ENCODE measurements at places on chromosomes 3 and 15.

DNA sequence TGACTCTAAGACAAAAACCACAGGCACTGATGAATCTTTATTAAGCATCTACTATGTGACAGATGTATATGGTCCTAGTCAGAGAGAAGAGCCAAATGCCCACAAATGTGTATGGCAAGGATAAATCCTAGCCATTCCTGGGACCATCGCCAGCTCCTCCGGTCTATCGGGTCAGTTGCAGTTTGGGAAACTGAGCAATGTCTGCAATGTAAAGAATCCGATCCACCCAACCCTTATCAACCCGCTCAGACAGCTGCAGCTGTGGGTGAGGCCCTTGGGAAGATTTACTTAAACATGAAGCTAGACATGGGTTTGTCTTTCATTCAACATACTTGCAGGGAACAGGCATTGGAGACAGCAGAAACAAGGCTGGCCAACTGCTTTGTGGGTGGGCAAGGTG, 40.5 kb upstream of the CDV3 start:
- DNase-seq = no peak

- no peak for DNase-seq
These were observed 24.7 kb downstream of the PLA2G4D start for GRCh38 chr15:42069496-42070278.

GRCh38 chr3:27666708-27667107, 55.4 kb downstream of the EOMES start:
- peak; percentile 59 for DNase-seq

DNA sequence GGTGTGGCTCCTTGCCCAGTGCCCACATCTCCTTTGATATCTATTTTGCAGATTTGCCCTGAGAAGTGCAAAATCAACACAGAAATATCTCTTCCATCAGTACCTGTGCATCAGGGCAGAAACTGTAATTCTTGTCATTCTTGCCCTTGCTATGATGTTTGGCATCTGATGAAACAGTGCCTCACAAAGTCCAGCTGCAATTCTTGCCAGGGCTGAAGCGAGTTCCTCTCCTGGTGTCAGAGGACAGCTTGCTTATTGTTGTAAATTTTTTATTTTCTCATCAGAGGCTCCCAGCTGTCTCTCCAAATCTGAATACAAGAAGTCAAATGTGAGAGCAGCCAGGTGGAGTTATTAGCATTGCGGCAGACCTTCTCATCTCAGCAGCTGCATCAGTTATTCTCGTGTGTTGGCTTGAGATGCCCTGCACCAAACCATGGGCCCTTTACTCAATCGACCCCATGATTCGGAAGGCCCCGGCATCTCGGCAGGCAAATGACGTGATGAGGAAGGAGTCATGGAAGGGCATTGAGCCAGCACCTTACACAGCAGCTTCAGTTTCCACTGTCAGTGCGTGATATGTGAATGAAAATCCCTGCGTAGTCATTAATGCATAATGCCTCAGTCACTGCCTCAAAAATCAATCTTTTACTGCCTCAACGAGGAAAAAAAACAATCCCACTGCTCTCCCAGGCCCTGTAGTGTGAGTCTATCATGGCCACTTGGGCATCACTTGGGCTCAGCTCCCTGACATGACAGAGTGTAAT, 93.4 kb downstream of the CCNL1 start:
- no peak for DNase-seq

DNA sequence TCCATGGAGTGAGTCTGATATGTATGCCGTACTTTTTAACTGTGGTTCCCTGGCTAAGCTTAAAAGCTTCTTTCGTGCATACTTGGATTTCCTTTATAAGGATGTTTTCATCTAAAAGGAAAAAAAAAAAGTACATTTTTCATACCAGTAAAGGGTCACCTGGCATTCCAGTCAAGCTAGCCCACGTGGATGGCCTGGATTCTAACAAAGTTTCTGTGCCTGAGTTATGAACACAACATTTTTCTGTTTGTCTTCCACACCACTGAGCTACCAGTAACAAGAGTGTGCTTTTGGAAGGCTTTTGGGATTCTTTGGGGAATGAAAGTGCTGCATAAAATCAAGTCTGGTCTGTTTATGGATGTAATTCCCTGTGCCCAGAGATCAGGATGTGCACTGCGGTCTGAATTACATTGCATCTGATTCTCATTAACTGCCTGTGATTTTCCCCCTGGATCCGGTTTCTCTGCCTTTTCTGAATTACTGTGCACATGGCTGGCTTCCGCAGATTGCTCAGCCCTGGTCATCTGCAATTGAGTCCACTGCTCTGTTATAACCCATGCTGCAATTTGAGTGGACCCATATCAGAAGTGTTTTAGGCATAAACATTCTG, 38.2 kb upstream of the MAGI1 start:
- DNase-seq = peak; percentile 82

DNA sequence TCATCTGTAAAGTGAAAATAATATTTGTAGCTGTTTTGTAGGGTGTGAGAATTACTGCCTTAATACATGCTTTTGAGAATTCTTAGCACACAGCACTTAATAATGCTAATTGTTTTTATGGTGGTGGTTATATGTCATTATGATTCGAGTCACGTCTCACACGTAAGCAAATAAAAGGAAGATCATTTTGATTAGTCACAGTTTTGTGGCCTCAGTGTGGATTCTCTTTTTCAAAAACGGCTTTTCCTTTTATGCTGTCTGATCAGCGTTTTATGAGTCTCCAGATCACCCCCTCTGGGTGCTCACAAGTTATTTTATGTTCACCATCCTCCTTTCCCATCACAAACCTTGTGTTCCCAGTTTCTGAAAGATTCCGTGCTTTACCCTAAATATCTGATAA, 255.6 kb upstream of the CNTN4 start:
- DNase-seq = no peak

DNA sequence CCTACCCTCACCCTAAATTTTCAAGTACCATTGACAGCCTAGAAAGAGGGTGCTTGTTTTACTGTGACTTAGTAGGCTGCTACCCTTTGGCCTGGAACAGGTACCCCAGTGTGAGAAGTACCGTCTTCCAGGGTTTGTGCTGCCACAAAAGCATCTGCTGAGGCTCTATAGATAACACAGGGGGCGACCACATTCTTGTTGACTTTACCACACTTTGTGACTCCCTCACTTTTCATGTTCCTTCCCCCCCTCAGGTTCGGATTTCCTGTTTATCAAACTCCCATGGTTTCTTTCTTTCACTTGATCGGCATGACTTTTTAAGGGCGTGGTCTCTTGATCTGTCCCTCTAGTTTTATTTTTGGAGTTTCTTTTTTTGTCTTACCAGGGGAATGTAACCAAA, 23.5 kb downstream of the EXOG start:
- DNase-seq = no peak

DNA sequence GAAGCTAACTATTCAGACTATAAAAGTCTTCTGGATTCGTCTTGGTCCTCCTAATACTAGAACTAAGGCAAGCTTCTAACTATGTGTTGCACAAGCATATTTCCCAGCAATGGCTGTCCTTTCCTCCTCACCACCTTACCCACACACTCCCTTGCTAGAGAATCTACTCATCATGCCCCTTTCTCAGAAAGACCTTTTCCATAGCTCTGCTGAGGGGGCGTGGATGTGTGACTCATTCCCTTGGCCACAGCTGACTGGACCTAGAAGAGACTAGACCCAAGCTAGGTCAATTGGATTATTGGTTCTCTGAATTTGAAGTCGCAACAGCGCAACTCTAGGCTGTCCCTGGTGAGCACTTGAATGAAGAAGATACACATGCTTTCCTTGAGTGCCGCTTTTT, 47.1 kb downstream of the ERC2 start:
- DNase-seq = no peak

GRCh38 chr3:44030687-44031305, 210.9 kb upstream of the TOPAZ1 start:
- no peak for DNase-seq

DNA sequence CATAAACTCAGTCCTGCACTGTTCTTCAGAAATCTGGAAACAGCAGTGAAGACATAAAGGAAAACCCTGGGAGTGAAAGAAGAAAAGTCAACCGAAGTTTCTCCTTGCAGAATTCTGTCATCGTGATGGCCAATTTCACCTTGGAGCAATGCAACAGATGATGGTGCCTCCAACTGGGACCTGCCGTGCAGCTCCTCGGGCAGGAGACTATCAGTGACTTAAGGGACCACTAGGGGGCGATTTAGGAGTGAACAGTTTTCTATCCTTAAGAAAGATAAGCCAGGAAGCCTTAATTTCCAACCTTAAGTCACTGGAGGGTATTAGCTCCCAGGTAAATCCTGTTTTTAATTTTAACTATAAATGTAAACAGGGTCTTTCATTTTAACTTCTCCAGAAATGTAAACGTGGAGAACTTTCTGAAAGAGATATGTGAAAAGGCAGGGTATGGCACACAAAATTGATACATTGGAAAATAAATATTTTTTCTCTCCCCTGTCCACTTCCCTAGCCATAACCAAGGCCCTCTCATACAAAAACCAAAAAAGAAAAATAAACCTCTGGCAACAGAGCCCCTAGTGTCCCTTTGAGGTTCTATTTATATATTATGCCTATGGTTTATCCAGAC, 116.3 kb downstream of the PDZRN3 start:
- DNase-seq = no peak

- DNase-seq = no peak
These were observed 38.7 kb downstream of the TIGIT start for GRCh38 chr3:114332342-114333179.

GRCh38 chr3:100216713-100217112, 44.1 kb upstream of the TBC1D23 start:
- DNase-seq = no peak

GRCh38 chr15:74964794-74965193, 8.2 kb upstream of the RPP25 start:
- no peak for DNase-seq

GRCh38 chr3:123552095-123552714, 32.6 kb downstream of the HACD2 start:
- no peak for DNase-seq

GRCh38 chr3:32540899-32541298, 29.8 kb downstream of the DYNC1LI1 start:
- DNase-seq = no peak

DNA sequence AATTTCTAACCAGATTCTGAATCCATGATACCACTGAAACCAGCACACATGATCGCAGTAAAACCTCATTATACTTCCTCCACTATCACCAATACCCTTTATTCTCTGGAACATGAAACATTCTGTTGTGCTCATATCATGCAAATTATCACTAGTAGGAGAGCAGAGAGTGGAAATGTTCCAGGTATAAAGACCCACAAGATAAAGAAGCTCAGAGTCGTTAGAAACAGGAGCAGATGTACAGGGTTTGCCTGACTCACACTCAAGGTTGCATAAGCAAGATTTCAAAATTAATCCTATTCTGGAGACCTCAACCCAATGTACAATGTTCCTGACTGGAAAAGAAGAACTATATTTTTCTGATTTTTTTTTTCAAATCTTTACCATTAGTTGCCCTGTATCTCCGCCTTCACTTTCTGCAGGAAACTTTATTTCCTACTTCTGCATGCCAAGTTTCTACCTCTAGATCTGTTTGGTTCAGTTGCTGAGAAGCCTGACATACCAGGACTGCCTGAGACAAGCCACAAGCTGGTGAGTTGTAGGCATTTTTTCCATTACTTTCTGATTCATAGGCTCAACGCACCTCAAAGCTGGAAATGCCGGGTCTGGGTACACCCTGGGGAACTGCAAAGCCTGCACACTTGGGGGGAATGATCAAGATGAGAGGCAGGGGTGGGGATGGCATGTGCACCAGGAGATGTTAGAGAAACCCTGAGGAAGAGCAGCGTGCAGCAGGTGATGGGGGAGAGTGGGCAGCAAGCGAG, at the start of gene CCR2:
Gene CCR2, plus strand, starts transcription at position 465 of the 764 bp plus-strand sequence. CDS start 3,417 bp downstream, outside the sequence.
- DNase-seq = no peak

GRCh38 chr15:64379216-64379960, 1.9 kb downstream of the PCLAF start:
- DNase-seq = no peak

- DNase-seq = no peak
These were observed 75.1 kb upstream of the VGLL4 start for GRCh38 chr3:11718637-11719405.
